Stimulated activated CD8-positive, alpha-beta memory T cell treated with anti-CD3 and anti-CD28 coated beads, Interleukin-4, amount 100 ng/mL, for 4 hours (primary cell): ENCODE measurements at places on chromosomes 6 and 20.

DNA sequence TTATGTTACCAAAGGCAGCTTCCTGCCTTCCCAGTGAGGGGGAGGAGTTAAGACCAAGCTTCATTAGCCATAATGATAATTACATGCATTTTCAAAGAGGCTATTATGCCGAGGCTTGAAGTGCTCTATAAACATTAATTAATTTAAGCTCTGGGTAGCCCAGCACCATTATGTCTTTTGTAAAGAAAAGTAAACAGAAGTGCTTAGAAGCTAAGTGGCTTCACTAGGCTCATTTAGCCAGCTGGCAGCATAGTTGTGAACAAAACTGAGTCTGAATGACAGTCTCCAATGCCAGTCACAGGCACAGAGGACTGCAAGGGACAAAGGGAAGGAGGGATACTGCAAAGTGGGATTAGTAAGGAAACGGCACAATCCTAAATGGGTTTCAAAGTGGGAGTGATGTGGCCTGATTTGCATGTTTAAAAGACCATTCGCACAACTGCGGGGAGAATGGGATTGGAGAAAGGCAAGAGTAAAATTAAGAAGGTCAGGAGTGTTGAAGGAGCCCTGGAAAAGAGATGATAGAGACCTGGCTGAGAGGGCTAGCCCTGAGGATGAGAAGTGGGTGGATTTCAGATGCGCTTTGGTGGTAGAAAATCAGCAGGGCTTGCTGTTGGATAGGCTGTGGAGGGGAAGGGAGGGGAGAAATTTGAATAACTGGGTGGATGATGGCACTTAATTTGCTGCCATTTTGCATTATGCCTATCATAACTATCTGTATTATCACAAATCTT is 20.1 kb upstream of the ISM1 start:
- DNase-seq = no peak

DNA sequence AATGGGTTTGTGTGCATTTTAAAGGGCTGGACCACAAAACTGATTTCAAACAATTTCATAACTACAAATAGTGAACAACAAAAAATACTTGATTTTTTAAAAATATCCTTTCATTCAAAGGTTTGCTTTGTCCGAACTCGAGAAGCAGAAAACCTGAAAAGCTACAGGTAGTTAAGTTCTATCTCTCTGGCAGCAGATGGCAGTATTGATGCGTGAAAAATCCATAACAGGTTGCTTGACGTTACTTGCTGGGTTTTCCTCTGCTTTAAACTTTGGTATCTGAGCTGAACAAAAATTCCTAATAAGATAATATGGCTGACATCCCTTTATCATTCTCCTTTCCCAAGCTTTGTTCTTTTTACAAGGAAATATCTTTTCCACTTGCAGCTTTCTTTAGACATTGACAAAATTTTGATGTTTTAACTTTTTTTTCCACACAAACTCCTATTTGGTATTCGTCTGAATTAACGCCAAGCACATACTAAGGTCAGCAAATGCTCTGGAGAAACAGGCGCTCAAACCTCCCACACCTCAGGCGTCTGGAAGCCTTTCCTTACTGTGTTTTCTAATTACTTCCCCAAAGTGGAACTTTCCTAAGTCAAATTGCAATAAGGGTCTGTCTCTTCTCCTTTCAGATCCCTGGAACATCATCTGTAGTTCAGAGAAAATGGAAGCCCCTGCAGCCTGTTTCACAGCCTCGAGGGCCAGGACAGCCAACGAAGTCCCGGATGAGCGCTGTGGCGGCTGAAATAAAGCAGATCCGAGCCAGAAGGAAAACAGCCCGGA is 50.3 kb upstream of the GFRAL start:
- DNase-seq = no peak

DNA sequence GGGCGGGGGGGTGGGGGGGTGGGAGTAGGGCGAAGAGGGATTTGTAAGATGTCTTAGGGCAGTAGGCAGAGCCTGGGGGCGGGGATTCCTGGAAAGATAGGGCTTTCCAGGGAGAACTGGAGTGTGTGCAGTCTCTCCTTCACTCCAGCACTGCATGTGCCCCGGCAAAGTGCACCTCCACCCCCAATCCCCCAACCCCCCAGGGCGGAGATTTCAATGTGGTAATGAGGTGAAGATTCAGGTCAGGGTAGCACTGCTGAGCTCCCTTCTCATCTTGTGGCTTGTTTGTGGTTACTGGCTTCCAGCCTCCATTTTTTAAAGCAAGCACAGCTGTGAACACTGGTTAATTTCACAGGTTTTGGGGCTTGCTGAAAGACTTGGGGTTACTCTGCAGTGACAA is 5.9 kb downstream of the TMEM239 start:
- no peak for DNase-seq

- no peak for DNase-seq
Measured at GRCh38 chr6:24431045-24431451, 28.3 kb downstream of the MRS2 start.

- DNase-seq = no peak
Measured at GRCh38 chr6:135637701-135638100, 140.2 kb upstream of the AHI1 start.

DNA sequence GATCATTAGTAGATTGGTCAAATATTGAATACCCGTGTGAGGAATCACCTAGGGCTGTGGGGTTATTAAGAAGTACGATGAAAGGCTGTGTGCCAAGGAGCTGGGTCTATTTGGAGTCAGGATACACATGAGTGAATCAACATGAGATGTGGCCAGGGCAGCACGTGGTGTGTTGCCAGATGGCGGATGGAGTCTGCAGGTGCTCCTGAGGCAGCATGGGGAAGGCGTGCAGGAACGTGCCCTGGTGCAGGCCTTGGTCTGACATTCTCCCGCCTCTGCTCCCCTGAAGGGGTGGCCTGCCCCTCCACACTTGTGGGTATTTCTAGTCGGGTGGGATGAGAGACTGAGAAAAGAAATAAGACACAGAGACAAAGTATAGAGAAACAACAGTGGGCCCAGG is 39.0 kb upstream of the SLC22A1 start:
- no peak for DNase-seq

DNA sequence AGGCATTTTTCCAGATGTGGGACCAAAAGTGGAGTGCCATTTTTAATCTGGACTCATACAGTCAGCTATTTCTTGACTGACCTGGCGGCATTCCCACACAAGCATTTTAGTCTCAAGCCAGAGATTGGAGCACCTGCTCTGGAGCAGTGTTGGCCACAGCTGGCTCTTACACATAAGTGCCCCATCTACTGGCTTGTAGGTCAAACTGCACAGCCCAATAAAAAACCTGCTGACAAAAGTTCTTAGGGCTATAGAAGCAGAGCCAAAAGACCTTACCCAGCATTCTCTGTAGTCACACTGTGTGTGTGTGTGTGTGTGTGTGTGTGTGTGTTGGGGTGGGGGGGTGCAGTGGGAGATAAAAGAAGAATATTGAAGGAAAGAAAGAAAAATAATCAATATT is 38.6 kb upstream of the SENP6 start:
- DNase-seq = no peak

DNA sequence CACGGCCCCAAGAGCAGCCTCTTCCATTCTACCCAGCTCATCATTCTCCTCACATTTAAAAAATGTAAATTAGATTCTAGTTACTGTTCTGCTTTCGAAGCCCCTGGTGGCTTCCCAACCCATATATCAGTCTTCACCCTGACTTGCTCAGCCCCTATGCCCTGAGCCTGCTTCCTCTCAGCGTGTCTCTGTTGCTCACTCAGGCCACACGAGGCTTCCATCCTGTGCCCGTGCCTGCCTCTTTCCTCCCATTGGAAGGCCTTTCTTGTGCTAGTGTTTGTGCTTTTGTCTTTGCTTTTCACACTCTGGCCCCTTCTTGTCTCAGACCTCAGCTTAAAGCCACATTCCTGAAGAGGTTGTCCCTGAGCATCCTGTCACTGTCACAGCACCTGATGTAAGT is 78.1 kb downstream of the AFDN start:
- no peak for DNase-seq

GRCh38 chr20:7912551-7912950 is 27.7 kb downstream of the HAO1 start:
- no peak for DNase-seq

GRCh38 chr6:47022191-47022590 is 19.9 kb downstream of the ADGRF1 start:
- no peak for DNase-seq

DNA sequence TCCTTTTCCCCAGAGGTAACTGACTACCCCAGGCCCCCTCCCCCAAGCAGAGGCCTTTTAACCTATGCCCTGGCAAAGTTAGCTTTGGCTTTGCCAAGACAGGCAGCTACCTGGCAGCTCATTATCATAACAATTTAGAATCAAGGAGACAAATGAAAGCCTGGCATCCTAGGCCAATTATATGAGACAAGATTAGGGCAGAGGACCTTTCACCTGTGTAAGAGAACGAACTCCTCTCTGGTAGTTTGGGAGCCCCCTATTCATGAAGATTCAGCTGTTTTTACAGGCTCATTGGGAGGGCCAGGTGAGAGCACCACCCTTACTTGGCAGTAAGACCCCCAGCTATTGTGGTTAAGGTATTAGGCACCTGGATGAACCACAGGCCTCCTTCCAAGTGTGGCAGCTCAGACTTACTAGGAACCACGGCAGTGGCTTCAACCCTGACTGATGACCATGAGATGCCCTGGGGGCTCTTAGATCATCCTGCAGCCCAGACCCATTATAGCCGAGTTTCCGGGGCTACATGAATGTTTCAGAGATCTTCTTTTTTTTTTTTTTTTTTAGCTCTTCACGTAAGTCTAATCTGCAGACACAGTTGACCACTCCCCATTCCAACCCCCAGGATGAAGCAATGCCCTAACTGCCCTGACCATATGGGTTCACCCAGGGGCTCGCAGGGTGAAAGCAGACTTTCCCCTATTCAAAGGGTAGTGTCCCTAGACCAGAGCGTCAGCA is 56.2 kb downstream of the RAB44 start:
- no peak for DNase-seq

GRCh38 chr20:615514-615913 is 5.4 kb upstream of the TCF15 start:
- no peak for DNase-seq
